ENCODE measurements at places on chromosomes 6 and 20.

GRCh38 chr6:45830441-45831139 lies 185.1 kb downstream of the CLIC5 start:
- DNase-seq: no peak

DNA sequence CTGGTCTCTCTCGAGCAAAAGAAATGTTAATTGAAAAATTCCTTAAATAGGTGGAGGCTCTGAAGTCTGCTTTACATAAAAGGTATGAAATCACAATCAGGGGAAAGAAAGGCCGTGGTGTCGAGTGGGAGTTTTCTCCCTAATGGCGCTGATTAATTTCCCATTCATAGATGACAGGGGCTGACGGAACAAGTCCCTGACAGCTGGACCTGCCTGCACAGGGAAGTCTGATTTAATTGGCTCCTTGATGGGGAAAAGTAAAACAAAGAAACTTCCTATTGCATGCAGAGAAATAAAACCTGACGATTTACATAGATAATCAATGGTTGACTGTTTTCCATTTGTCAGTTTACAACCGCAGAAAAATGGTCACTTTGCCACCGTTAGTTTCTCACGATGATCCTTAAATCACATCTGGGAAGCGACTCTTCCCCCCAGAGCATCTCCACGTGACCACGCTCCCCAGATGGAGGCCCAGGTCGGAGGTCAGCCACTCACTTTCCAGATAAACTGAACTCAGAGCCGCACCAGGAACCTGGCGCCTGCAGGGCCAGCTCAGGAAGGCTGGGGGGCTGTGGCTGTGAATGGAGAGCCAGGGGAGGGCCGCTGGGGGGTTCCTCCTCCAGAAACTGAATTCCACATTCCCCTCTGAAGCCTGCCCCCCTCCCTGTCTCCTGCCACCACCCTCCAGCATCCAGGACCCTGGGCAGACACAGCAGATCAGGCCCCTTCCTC lies 55.3 kb downstream of the DLL1 start:
- DNase-seq: no peak

DNA sequence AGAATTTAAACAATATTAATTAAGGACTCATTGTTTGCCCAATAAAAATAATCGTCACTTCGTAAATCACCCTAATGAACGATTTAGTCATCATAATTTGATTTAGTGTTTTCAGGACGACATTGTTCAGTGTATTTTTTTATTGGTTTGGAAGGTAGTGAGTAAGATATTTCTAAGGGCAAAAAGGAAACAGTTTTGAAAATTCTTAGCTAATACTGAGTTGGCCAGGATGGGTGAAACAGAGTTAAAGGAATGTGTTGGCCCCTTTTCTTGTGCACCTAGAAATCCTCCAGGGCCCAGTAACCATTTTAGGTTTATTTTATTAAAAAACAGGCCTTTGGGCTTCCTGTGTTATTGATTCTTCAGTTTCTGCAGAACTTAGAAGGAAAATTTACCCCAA lies 25.3 kb downstream of the ANKS1A start:
- no peak for DNase-seq

GRCh38 chr6:92354270-92354829 lies 1065.0 kb downstream of the EPHA7 start:
- DNase-seq: no peak

DNA sequence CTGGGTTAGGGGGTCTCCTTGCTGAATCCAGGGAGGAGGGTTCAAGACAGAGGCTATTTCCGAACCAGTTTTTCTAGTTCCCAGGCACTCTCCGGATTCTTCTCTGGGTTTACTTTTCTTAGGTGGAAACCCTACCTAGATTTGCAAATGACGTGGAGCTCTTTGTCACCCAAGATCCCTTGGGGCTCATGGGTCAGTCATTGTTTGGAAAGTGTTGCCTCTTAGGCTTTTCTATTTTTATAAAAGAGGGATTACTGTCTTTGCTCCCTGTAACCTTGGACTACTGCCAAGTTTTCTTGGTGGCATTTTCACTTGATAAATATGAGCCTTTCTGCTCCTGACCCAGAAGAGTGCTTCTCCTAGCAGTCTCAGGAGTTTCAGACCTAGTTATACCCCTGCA lies 33.6 kb downstream of the FAM209B start:
- DNase-seq: no peak

- no peak for DNase-seq
Measured at GRCh38 chr20:39676857-39677391, 714.8 kb downstream of the DHX35 start.

DNA sequence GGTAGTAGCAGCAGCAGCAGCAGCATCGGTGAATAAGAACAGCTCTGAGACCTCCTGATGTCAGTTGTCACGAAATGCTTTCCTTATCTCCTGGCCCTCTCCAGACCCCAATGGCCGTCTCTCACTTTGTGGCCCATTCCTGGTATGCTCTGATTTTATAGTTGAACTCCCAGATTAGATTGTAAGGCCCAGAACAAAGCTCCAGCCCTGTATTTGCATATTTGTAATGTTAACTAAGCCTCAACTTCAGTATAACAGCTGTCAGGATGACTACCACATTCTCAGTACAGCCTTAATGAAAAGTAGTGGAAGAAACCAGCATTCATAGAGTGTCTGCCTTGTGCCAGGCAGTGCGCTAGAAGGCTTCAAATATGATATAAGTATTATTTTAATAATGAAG lies 180.9 kb downstream of the SASH1 start:
- DNase-seq: no peak

DNA sequence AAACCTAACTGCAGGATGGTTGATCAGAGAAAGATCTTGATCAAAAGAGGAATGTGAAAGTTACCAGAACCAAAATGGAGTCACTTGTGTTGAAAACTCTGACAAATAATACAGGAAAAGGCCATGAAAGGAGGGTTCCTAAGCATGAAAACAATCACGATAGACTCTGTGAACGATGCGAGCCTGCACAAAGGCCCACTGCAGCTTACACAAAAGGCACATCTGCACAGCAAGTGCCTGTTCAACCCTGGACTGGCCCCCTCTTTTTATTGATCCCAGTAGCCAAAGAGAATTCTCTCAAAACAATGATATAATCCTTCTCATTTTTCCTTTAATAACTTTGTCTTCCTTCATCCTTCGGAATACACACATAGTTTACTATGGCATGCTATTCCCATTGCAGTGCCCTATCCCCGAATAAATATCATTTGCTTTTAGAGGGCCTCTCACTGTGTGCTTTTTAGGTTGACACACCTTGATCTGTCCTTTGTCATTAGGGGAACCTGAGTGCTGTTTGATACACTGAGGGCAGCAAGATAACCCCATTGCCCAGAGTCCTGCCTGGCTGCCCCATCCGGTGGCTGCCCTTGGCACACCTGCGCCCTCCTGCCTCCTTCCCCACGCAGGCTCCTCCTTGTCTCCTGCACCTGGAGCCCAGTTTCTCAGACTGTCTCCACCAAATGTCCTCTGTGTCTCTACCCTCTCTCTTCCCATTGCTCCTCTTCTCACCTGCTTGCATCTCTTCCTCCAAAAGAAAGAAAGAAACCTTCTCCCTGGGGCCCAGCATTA lies 98.3 kb upstream of the FRMD1 start:
- no peak for DNase-seq

- DNase-seq: no peak
Measured at GRCh38 chr6:157562997-157563396, 182.0 kb downstream of the ZDHHC14 start.

GRCh38 chr6:136586295-136586694 lies 36.1 kb upstream of the MAP7 start:
- no peak for DNase-seq

- DNase-seq: no peak
Measured at GRCh38 chr6:113363048-113363798, 493.9 kb upstream of the MARCKS start.
